SK-N-MC (cell line): ENCODE measurements at places on chromosomes 16 and 17.

- no peak for DNase-seq
These were observed 4.1 kb downstream of the PRCD start for GRCh38 chr17:76543826-76544545.

DNA sequence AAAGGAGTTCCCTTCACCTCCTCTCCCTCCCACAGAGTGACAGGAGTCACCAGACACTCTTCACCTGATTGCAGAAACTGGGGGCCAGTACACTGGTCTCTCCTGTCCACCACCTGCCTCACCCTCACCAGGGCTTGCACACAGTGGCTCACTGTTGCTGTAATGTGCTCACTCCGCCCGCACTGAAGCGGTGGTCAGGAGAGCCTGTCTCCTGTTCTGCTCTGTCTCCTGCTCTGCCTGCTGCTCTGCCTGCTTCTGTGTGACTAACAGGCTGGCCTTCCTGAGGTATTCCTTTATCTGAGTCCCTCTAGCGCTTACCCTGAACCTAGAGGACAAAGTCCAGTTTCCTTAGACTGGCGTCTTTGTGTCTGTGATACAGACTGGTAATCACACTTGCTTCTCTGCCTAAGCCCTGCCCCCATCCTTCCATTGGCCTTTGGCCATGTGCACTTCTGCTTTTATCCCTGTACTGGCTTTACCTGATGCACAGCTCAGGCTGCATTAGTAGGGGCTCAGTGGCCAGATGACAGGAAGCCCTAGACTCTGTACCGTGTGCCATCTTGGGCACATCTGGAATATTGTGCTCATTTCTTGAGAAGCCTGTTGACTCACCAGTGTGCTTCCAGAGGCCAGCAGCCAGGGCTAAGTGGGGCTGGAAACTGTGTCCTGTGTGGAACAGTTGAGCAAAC lies 13.3 kb downstream of the PROCA1 start:
- DNase-seq = no peak

DNA sequence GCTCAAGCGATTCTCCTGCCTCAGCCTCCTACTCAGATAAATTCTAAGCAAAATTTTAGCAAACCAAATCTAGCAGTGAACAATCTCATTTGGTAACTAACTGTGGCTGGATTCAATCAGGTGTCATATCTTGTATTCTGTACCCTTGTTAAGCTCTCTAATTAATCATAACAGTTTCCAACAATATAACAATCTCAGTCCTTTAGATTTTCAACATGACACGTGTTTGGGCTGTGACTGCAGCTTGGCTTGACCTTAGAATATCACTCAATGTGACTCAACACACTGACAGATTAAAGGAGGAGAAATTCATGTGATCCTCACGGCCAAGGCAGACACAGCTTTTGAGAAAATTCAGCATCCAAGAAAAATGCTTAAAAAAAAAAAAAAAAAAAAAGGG lies 133.6 kb downstream of the BANP start:
- DNase-seq = no peak

DNA sequence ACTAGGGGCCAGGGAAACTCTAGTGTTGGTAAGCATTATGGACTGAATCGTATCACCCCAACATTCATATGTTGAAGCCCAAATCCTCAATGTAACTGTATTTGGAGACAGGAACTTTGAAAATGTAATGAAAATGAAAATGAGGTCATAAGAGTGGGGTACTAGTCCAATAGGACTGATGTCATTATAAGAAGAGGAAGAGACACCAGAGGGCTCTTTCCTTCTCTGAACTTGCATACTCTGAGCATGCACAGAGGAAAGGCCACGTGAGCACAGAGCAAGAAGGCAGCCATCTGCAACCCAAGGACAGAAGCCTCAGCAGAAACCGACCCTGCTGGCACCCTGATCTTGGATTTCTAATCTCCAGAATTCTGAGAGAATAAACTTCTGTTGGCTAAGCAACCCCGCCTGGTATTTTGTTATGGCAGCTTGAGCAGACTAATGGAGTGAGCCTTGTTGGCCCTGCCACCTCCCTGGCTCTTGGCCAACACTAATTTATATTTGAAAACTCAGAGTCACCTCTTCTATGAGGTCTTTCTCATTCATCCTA lies 273.4 kb downstream of the NTN1 start:
- DNase-seq = no peak

GRCh38 chr17:36495076-36495578 lies 8.6 kb downstream of the ZNHIT3 start:
- no peak for DNase-seq

- DNase-seq = no peak
These were observed 116.4 kb upstream of the CRHR1 start for GRCh38 chr17:45667591-45668171.

GRCh38 chr17:36926226-36926625 lies 11.0 kb upstream of the LHX1 start:
- DNase-seq = no peak

- no peak for DNase-seq
These were observed 166.0 kb upstream of the ZFHX3 start for GRCh38 chr16:73213732-73214455.

GRCh38 chr17:50511058-50511457 lies 2.8 kb downstream of the MYCBPAP start:
- no peak for DNase-seq

DNA sequence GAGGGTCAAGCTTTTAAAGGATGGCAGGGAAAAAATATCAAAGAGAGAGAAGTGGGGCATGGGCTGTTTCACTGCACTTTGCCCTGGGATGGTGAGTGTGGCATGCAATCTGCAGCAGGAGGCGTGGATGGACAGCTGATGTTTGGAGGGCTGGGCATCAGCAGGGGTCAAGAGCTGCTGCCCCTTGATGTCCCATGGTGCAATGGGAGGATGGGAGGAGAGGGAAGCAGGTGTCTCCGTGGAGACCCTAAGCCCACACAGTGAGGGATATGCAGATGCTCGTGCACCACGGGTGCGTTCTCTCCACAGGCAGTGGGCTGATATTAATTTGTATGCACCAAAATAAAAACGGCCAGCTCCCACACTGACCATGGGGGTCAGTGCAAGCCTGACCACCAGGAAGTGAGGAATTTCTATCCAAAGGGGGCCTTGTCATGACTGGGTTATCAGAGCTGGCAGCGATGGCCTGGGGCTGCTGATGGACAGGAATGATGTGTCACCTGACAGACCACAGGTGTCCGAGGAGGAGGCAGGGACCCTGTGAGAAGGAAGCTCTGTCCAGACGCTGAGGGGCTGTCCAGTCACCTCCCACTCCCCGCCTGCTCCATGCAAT lies 183.6 kb downstream of the IRF8 start:
- DNase-seq = no peak

DNA sequence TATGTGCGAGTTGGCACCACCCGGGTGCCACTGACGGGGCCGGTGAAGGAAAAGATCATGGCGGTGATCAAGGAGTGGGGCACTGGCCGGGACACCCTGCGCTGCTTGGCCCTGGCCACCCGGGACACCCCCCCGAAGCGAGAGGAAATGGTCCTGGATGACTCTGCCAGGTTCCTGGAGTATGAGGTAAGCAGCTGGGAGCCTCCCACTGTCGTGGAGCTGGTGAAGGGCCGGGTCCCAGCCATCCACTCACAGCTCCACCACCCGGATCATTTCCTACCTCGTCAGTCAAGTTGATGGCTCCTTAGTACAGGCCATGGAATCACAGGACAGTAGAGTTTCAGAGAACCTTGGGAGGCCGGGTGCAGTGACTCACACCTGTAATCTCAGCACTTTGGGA lies 20.0 kb downstream of the ATP2A1 start:
- DNase-seq = no peak

DNA sequence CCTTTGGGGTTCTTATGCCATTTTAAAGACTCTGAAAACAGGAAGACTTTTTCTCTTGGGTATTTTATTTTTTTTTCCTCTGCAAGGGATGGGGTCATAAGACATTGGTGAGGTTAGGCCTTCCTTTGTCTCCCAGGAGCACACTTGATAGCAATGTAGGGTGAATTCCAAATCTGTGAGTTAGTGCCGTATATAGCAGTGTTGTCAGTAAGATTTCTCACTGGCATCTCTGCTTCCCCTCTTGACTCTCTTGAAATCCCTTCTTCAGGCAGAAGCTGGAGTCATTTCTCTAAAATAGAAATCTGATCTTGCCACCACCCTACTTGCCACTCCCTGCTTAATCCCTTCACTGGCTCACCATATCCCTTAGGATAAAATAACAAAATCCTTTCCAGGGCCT lies 529.7 kb downstream of the WWOX start:
- DNase-seq = no peak

- no peak for DNase-seq
These were observed 6.7 kb upstream of the EVI2A start for GRCh38 chr17:31328160-31328535.

DNA sequence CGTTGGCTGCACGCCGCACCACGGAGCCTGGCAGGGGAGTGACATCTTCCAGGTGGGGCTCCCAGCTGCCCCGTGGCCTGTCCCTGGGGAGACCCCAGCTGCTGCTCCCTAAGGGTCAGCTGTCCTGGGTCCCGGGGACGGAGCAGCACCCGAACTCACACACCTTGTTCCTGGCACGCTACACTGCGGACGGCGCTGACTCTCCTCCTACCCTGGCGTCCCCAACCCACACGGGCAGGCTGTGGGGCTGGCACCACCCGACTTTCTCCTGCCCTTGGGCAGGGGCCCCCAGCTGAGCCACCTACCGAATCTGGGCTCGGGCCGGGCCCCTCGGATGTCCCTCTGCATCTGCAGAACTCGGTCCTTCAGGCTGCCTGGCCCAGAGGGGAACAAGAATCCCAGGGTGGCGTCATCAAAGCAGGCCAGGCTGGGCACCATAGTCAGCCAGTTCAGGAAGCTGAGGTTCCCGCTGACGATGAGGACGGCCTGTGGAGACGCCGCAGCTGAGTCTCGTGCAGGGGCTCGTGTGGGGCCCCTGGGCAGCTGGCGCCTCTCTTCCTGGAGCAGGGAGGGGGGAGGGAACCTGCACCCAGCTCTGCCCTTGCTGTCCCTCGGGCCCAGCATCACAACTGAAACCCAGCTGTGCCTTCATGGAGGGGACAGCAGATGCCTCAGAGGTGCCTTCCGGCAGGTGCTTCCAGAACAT lies 70.5 kb upstream of the GNG13 start:
- no peak for DNase-seq

DNA sequence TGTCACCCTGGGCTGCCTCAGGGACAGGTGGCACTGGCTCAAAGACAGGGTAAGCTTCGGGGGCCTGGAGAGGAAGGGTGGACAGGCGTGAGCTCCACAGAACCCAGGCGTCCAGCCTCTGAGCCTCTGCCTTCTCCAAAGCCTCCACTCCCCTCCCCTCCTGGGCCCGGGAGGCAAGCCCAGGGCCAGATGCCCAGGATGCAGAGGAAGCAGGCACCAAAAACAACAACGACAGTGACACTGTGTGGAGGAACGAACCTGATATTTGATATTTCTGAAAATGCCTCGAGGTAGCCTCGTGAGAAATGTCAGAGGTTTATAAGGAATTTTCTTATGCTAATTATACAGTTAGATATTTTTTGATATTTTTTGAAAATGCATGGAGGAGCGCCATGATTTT lies 6.0 kb downstream of the BCL7C start:
- DNase-seq = no peak

- no peak for DNase-seq
These were observed 34.4 kb downstream of the ZCCHC14 start for GRCh38 chr16:87458424-87458915.

DNA sequence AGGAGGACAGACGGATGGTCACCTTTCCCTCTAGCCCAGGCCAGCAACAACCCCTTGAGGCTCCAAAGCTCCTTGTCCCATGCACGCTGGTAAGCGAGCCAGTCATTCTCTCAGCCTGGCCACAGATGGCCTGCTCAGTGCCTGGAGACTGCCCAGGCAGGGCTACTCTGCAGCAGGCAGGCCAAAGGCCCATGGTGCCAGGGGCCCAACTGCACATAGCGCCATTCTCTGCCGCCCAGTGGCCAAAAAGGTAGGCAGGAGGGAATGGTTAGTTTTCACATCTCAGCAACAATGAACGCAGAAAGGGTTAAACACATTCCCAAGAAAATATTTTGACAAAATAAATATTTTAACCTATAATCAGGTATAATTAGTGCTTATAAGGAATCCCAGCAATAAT lies 7.7 kb upstream of the SREBF1 start:
- no peak for DNase-seq

GRCh38 chr17:18008496-18009268 lies 30.3 kb downstream of the ATPAF2 start:
- no peak for DNase-seq

GRCh38 chr17:77282524-77283515 lies 142.1 kb downstream of the SEC14L1 start:
- DNase-seq = no peak

GRCh38 chr17:13822700-13823099 lies 221.0 kb upstream of the HS3ST3A1 start:
- no peak for DNase-seq

DNA sequence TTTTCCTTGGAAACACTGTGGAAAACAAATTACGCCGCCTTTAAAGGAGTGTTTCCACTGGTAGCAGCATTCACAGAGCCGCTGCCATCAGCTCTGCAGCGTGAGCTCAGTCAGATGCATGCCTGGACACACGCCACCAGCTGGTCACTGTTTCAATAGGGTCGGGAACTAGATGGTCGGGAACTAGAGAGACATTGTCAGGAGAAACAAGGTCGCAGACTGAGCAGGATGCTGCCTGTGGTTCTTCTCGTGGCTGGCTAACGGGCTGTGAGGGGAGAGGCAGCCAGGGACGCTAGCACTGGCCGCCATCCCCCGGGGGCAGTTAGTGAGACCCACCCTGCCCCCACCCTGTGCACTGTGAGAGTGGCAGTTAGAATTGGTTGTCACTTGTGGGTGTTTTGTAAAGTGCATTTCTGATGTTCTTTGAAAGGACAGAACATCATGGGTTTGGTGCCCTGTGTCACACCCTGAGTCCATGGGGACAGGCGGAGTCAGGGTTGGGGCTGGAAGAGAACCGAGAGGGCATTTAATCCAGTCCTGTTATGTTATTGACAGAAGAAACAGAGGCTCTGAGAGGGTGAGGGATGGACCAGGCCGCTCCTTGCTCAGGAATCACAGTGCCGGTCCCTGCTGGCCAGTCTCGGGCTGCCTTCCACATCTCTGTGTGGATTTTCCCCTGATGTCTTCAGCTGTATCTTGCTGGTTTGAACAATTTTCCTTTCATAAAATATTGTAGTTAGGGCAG lies 86.3 kb downstream of the SPECC1 start:
- no peak for DNase-seq

- DNase-seq = no peak
These were observed 277.0 kb downstream of the WWOX start for GRCh38 chr16:78376452-78376851.

DNA sequence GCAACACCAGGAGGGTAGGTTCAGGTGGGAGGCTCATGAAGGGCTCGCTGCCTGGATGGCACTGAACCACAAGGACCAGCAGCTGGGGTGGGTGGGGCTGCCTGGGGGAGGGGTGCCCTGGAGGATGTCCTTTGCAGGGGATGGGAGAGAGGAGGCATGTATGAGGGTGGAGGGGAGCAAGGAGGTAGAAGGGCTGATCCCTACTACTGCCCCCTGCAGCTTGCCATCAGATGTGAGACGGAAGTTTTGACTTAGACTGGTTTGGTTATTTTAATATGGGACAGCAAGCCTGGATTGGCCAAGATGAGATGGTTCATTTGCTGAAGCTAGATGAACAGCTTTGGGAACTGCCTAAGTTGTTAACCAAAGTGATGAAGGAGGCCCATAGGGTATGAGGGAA lies 115.9 kb downstream of the SEC14L1 start:
- DNase-seq = no peak
